ENCODE measurements at places on chromosomes 2 and 18. TPM values are rescaled to one million over a fixed set of nuclear protein-coding genes. Genes with fewer than 3 reads are reported as not detected.

GRCh38 chr2:86393521-86394491 is 47.4 kb upstream of the KDM3A start:
- peak; percentile 40 for DNase-seq

GRCh38 chr2:213868526-213868925 is 542.3 kb upstream of the VWC2L start:
- DNase-seq = no peak

GRCh38 chr2:97966545-97967215 is 29.1 kb downstream of the TMEM131 start:
- no peak for DNase-seq

- DNase-seq = no peak
These were observed 55.7 kb upstream of the TANC1 start for GRCh38 chr2:158912765-158913164.

DNA sequence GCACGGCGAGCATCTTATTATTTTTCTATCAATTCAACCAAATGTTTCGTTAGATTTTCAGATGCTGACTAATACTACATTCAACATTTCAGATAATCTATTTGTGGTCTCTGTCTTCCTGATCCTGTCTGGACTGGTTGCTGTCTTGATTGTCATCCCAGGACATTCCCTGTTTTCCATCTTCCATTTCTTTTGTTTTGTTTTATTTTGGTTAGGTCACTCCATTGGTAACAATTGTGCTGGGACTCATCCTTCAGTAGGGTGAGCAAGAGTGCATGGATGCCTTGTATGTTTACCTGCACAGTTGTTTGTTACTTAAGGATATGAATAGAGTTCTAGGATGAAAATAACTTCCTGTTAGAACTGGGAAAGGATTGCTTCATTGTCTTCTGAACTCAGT is 55.9 kb upstream of the ACYP2 start:
- DNase-seq = no peak

DNA sequence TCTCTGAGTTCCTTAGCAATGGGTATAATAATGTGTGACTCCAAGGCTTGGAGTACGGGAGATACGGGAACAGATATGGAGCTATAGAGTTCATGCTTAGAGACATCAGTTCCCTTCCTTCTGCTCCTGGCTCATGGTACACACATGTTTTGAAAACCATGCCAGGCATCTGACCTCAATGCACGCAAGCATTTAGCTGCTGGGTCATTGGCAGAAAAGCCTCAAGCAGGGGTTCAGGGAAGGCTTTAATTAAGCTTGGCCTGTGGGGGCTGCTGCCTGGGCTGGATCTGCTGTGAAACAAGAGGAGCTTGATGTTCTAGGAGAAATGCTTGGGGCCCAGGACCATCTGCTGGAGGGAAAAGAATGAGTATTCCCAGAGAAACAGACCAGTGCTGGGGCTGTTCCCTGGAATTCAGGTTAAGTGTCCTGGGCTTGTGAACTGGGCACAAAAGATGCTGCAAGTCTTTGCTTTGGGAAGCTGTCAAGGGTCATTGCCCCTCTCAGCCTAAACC is 3.2 kb downstream of the ALLC start:
- DNase-seq = no peak

- no peak for DNase-seq
These were observed 638 bp downstream of the RPS7 start for GRCh38 chr2:3575534-3576262.

GRCh38 chr2:111196435-111196834 is 75.7 kb downstream of the BCL2L11 start:
- DNase-seq = no peak

GRCh38 chr2:61762292-61762691 is 91.6 kb downstream of the FAM161A start:
- no peak for DNase-seq

DNA sequence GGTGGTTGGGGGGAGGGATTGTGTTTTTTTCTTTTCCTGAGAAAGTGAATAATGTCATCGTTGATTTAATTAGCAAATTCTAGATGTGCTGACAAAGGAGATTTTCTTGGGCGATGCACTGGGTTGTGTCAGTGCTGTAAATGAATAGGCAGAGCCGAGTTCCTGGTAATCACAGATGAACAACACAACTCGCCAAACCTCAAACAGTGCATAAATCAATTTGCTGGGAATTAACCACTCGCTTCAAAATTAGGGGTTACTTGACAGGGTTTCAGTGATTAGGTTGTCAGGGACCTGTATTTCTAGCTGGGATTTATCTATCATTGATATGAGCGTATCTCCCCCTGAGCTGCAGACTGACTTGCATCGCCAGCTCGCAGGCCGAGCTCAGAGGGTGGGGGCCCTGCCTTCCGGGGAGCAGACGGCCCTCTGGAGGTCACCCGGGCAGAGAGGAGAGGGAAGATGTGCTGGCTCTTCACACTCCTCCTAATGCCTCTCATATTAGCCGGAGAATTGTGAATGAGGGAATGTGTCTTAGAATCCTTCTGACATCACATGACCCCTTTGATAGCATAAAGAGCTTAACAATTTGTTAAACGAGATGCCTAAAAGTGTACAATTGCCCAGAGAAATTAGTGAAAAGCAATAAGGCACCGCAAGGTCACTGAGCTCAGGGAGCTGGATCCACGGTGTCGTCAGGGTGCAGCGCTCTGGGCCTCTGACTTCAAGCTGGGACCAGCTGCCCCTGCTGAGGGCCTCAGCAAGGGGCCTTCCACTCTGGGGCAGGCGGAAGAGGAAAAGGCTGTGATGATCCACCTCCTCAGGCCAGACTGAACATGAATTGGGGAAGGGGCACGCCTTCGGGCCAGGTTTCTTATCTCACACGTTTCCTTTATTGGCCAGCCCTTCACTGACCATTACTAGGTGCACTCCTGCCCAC is 48.9 kb downstream of the SMIM21 start:
- DNase-seq = no peak

DNA sequence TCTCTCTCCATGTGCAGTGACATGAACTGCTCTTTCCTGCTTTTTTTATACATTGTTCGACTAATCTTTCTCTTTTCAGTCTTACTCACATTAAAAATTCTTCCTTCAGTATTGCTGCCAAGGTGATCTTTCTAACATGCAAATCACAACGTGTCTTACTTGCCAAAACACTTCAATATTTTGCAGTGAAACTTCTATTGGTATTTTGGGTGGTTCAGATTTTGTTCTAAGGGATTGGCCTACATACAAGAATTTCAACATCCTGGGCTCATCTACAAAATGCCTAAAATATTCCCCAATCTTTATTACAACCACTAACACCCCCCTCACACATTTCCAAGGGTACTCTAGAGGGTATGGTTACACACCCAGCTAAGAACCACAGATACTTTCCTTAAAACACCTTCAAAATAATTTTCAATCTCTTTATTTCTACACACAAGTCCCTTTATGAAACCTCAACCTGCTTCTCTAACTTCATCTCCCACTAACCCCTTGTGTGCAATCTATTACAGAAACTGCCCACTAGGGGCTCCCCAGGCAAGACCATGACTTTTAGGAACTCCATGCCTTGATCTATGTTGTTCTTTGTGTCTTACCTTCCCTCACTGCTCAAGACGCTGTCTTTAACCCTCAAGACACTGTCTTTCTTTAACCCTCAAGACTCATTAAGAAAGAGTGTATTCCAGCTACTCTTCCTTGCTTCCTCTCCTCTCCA is 50.9 kb downstream of the COL3A1 start:
- no peak for DNase-seq

DNA sequence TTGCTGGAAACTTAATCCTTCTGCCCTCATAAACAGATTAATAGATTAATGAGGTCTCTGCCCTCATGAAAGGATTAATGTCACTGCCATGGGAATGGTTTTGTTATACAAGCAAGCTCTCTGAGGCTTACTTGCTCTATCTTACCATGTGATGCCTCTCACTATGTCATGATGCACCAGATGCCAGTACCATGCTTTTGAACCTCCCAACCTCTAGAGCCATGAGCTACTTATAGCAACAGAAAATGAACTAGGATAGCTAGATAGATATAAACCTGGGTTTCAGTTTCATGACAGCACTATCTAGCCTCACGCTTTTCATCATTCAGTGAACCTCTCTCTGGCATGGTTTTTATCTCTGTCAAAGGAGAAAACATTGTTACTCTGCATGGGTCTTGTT is 371.6 kb upstream of the LRP1B start:
- DNase-seq = no peak

GRCh38 chr18:697800-698199 is 14.6 kb downstream of the ENOSF1 start:
- no peak for DNase-seq

DNA sequence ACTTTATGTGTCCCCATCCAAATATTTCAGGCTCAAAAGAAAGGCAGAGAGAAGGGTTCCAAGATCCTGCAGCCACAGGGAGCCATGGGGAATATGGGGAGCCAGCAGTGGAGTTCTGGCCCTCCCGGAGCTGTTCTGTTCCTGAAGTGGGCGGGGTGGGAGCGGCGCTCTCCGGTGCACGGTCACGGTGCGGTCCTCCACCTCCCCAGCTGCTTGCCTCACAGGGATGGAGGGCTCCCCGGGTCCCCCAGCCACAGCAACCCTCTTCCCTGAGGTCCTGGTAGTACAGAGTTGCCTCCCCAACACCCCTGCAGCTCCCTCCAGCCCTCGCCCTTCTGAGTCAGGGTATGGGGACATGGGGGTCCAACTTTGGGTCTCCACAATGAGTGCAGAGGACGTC is 26.2 kb upstream of the SNED1 start:
- DNase-seq = no peak

DNA sequence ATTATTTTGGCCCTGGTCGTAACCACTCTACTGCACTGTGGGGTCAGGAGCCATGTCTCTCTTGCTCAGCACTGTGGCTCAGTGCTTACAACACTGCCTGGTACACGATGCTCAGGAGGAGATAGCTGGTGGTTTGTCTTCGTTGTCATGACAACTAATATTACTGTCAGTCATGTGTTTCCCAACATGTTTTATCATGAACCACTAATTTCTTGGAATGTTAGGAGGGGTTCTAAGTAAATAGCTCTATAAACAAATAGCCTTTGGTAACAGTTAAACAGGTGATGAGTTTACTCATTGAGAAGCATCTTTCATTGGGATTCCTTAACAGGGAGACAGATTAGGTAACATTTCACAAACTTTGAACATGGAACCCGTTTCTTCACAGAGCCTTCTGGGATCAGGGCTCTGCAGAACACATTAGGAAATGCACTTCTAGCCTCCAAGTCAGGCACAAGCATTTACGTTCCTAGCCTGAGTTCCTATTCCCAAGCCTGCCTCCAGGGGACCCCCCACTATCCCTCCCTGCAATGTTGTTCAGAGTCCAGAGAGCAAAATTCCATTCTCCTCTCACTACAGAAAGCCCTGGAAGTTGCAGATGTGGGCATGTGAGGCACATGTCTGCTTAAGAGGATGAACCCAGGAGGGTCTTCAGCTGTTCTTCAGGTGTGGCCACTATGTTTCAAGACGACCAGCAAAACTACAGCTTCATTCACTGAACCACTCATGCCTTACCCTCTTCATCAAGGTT is 6.4 kb upstream of the RBM44 start:
- DNase-seq = no peak

The RAB17 gene
- total RNA-seq = 2.3 TPM

The MOCOS gene
- 1.4 TPM for total RNA-seq

The RFTN2 gene
- total RNA-seq = 8.6 TPM

The PAX8 gene
- total RNA-seq = 0.13 TPM

The GNAL gene
- 3.0 TPM for total RNA-seq

The NYAP2 gene
- not detected for total RNA-seq

The MAP2 gene
- 4.7 TPM for total RNA-seq

The CNGA3 gene
- not detected for total RNA-seq

Data from left cardiac atrium (tissue), 4 donors.